ENCODE measurements at places on chromosomes 11 and 22.
A peak's percentile ranks its signal among the peaks of the same experiment; 100 is the strongest.

DNA sequence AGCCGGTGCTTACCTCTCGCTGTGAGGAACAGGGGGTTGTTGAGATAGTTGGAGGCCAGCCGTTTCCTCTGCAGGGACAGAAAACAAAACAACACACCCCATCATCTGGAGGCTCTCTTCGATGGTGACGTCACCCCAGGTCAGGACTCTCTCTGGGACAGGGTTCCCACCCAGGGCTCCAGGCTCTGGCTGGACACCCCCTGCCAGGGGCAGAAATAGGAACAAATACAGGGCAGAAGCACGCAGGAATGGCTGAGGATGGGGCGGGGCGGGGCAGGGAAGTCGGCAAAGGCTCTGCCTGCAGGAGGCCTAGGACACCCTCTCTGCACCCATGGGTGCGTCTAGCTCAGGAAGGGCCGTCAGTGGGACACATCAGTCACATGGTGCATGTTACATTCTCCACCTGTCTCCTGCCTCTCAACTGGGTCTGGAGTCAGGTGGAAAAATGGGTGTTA lies 118.5 kb downstream of the PHF21B start:
- no peak for DNase-seq

- no peak for DNase-seq
Observed at GRCh38 chr11:2718817-2719438, 19.1 kb upstream of the KCNQ1OT1 start.

DNA sequence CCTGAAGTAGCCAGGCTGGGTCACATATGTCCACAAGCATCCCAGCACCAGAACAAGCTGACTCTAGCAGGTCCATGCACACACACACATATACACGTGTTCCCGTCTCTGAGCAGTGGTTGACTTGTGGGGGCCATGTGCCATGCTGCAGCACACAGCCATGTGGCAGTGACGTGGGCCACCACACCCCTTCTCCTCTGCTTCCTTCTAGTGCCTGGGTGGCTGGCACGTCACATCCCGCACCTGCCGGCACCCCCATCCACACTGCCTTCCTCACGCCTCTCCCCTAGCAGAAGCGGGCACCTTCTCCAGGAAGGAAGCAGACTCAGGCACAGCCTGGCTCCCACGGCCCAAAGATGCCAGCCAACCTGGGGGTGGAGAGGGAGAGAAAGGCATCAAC lies 9.5 kb downstream of the SYT7 start:
- DNase-seq, result no peak

DNA sequence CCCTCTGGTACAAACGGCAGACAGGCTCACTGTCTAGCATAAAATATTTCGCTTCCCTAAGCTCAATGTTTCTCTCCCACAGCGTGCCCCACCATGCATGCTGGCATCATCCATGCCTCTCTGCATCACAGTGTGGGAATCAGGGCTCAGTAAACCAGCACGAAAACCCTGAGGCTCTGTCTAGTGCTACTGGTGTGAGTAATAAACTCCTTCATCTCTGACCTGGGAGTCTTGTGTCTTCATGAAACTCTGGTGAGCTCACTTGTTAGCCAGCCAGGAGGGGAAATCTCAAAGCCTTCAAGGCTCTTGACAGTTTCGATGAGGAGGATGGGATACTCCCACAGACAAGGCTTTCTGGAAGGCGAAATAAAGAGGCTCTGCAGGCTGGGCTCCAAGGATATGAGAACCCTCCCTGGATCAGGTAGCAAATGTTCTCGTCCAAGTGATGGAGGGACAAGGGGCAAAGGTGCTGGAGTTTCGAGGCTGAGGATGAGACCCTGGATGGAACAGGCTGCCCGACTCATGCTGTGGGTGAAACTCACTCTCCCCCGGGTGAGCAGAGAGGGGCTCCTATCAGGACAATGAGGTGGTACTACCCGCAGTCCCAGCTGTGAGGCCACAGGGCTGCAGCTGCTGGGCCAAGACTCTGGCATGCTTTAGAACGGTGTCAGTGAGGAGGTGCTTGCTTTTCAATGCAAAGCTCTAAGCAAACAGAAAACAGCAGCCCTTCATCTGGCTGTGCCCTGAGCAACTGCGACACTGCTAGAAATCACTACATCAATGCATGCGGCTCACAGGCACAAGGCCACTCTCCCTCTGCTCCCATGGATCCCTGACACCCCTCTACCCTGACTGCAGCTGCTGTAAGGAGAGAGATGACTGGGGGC lies 69.3 kb downstream of the SHANK2 start:
- DNase-seq, result no peak

DNA sequence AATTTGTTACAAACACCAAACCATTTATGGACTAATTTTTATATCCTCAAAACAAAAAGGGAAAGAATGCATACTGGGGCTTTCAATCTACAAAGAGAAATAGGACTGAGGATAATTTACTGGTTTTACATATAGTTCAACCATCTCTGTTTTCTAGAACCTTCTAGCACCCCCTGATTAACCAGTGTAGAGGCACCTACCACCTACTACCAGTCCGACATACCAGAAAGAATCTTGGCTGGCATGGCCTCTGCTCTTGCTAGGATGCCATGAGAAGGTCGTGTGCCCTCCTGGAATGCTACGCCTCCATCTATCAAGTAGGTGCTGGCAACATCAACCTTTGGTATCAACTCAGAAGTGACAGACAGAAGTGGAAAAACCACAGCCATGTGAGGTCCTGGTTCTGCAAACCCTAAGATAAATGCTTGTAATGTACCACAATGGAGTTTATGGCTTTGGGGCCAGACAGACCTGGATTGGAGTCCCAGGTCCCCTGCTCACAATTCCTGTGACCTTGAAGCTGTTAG lies 28.2 kb downstream of the MYH9 start:
- no peak for DNase-seq

- peak; percentile 16 for DNase-seq
Observed at GRCh38 chr22:37043828-37044538, 7.6 kb upstream of the KCTD17 start.

- no peak for DNase-seq
Observed at GRCh38 chr11:74232311-74232950, 61.3 kb downstream of the PPME1 start.

DNA sequence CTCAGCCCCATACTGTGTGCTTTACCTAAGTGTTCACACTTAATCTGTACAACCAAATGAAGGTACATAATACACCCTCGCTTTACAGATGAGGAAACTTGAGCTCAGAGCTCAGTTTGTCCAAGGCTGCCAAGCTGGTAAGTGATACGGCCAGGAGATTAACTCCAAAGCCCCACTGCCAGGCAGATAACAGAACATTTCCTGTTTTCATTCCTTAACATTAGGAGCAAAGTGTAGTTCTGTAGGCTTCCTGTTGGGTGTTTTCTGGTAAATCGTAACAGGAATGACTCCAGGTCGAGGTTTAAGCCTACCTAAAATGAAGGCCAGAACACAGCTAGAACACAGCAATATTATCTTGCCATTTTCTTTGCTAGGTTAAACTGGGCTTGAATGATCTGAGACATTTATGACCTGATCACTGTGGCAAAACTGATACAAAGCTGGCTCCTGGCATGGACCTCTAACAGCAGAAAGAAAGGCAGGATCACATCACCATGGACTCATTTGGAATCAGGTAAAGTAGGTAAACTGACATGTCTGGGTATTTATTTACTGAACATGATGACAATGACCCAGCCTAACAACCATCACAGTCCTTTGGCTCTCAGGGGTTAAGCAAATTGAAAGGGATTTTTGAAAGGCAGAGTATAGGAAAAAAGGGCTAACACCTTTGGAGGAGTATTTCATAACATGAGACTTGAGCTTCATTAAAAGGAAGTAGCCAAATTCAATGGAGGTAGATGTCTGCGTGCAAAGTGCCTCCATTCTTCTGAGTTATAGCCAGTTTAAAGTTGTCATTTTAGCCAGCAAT lies 3.9 kb upstream of the NUP50 start:
- no peak for DNase-seq

DNA sequence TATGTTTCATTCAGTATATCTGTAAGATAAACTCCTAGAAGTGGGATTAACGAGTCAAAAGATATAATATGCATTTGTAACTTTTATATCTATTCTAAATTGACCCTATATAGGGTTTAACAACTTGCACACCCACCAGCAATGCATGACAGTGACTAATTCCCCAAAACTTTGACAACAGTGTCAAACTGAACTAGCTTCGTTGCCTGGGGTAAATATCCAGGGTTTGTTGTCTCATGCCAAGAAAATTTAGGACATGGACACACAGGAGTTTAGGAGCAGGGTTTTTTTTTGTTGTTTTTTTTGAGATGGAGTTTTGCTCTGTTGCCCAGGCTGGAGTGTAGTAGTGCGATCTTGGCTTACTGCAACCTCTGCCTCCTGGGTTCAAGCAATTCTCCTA lies 5.1 kb downstream of the SNU13 start:
- no peak for DNase-seq

DNA sequence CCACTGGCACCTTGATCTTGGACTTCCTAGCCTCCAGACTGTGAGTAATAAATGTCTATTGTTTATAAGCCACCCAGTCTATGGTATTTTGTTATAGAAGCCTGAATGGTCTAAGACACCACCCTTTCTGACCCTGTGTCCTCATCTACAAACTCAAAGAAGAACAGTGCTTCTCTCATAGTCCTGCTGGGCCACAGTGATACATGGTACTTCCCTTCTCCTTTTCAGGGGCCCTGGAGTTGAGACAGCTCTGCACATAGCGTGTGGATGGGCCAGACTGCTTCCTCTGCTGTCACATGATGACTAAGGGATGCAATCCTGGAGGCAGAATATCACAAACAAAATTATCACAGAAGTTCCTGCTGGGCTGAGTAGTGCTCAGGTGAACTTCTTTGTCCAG lies 5.0 kb downstream of the KCNJ11 start:
- no peak for DNase-seq

DNA sequence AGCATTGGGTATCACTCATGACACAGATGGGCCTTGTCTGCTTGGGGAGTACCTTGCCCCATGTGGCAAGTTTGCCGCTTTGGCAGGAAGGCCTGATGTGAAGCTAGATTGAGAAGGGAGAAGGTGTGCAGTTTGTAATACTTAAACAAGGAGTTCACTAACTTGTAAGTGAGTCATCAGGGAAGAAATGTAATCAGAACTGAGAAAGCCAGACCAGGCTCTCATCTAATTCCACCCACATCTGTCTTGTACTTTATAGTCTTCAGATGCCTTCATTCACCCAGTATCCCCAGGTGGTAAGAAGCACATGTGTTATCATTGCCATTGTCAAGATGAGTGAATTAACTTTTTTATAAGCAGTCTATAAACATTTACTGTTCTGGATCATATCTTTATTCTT lies 116.0 kb upstream of the DDI1 start:
- no peak for DNase-seq

- DNase-seq, result no peak
Observed at GRCh38 chr11:20243974-20244373, 83.7 kb upstream of the DBX1 start.

- DNase-seq, result no peak
Observed at GRCh38 chr22:17910561-17911311, 113.6 kb downstream of the MICAL3 start.
